Activated naive CD8-positive, alpha-beta T cell treated with anti-CD3 and anti-CD28 coated beads for 36 hours (primary cell): ENCODE measurements at places on chromosomes 12 and 14. TPM values are rescaled to one million over a fixed set of nuclear protein-coding genes. Genes with fewer than 3 reads are reported as not detected.

Gene CLEC1A
- total RNA-seq, result not detected

GRCh38 chr12:18207266-18207665 is 54.1 kb upstream of the PIK3C2G start:
- no peaks in the 10 kb centered on the region for H3K27me3 ChIP-seq
- H3K4me1 ChIP-seq, result no peaks in the 10 kb centered on the region
- no peaks in the 10 kb centered on the region for H3K36me3 ChIP-seq
- no peak overlapping the region for H3K27ac ChIP-seq

Gene DIO3
- not detected for total RNA-seq

DNA sequence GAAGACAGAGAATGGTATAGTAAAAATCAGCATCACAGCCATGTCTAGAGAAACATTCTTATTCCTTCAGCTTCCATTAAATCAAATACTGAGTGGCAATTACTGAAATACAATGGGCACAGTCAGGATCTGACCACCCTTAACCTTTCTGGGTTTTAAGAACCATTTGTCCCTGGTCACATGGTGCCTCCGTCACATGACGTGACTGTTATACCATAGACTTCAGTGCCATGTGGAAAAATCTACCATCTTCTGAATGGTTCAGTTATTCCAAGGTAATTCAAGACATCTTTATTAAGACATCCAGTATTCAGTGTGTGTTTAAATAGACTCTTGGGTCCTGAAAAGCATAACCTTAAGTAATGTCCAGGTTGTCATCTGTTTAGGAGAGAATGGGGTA is 553.1 kb upstream of the FLRT2 start:
- no peaks in the 10 kb centered on the region for H3K36me3 ChIP-seq
- no peak for DNase-seq
- no peak overlapping the region for H3K4me3 ChIP-seq
- no peak overlapping the region for H3K27ac ChIP-seq
- H3K27me3 ChIP-seq, result no peaks in the 10 kb centered on the region

Gene CDK17
- 31.7 TPM for total RNA-seq

Gene UBE3B
- 23.5 TPM for total RNA-seq

GRCh38 chr12:116299064-116299463 is 21.6 kb upstream of the MED13L start:
- DNase-seq, result no peak
- H3K27ac ChIP-seq, result no peak overlapping the region
- H3K27me3 ChIP-seq, result no peaks in the 10 kb centered on the region
- H3K36me3 ChIP-seq, result no peaks in the 10 kb centered on the region

DNA sequence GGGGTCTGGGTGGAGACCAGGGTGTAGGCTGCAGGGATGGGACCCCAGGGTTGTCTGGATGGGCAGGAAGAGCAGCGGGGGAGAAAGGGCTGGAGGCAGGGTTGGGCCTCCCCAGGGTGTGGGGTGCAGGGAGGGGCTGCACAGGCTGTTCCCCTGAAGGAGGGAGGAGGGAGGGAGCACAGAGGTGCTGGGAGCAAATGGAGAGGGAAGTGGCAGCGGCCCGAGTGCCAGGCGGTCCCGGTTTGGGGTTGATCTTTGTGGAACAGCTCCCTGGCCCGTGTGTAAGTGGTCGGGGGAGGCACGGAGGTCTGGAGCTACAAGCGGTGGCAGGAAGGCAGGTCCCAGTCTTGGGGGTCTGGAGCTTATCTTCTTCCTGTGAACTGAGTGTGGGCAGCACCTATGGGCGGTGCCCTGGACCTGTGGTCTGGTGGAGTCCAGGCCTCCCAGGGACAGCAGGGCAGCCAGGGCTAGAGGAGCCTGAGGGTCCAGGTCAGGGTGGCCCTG is 391.6 kb downstream of the TMEM121 start:
- H3K4me1 ChIP-seq, result no peaks in the 10 kb centered on the region
- H3K27ac ChIP-seq, result no peak overlapping the region
- peaks cover 4% of the 10 kb centered on the region for H3K27me3 ChIP-seq
- H3K36me3 ChIP-seq, result no peaks in the 10 kb centered on the region

DNA sequence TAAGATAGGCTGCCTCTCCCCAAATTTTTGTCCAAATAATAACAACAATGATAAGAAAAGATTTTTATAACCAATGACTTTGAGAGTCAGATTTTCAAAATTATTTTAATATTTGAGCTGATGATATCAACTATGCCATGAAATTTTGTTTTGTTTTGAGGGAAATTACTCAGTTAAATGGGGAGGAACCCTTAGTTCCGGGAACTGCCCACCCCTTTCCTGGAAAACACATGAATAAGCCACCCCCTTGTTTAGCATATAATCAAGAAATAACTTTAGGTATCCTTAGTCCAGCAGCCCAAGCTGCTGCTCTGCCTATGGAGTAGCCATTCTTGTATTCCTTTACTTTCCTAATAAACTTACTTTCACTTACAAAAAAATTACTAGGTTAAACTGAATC is 61.4 kb downstream of the HMGA2 start:
- peaks cover 52% of the 10 kb centered on the region for H3K27me3 ChIP-seq
- DNase-seq, result no peak
- no peak overlapping the region for H3K27ac ChIP-seq
- no peak overlapping the region for H3K4me3 ChIP-seq
- no peaks in the 10 kb centered on the region for H3K36me3 ChIP-seq
- peaks cover 9% of the 10 kb centered on the region for H3K4me1 ChIP-seq

Gene PPM1H
- not detected for total RNA-seq

Gene TPH2
- total RNA-seq, result not detected

Gene CIT
- 42.4 TPM for total RNA-seq

Gene BMAL2
- total RNA-seq, result 10.8 TPM

DNA sequence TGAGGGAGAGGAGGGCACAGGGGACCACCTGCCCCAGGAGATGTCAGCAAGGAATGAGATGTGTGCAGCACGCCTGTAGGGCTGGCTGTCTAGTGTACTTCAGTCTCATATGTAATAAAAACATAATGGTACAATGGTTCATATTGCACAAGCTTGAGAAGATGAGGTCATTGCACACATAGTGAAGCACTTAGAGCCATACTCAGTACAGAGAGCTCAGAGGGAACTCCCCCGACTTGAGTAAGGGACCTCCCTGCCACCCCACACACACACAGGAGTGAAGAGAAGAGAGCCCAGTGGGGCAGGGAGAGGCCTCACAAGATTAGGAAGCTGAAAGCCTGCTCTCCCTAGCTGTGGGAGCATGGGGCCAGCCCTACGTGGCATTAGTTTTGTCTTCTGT is 61.5 kb downstream of the SLC6A12 start:
- H3K27ac ChIP-seq, result no peak overlapping the region
- H3K4me3 ChIP-seq, result no peak overlapping the region
- H3K4me1 ChIP-seq, result peaks cover 3% of the 10 kb centered on the region
- no peaks in the 10 kb centered on the region for H3K36me3 ChIP-seq
- H3K27me3 ChIP-seq, result no peaks in the 10 kb centered on the region

GRCh38 chr12:26773313-26774104 is 59.5 kb downstream of the ITPR2 start:
- H3K4me3 ChIP-seq, result no peak overlapping the region
- H3K36me3 ChIP-seq, result peaks cover 68% of the 10 kb centered on the region
- peaks cover 21% of the 10 kb centered on the region for H3K4me1 ChIP-seq

- no peaks in the 10 kb centered on the region for H3K27me3 ChIP-seq
- no peak for DNase-seq
- H3K36me3 ChIP-seq, result peaks cover 19% of the 10 kb centered on the region
Measured at GRCh38 chr12:109109746-109110350, 6.5 kb upstream of the ACACB start.

Gene PIANP
- not detected for total RNA-seq

GRCh38 chr14:101934601-101935150 is 29.7 kb upstream of the DYNC1H1 start:
- no peak for DNase-seq
- H3K4me1 ChIP-seq, result peaks cover 4% of the 10 kb centered on the region
- H3K27me3 ChIP-seq, result no peaks in the 10 kb centered on the region
- no peaks in the 10 kb centered on the region for H3K36me3 ChIP-seq
- no peak overlapping the region for H3K27ac ChIP-seq

Gene CEP83
- total RNA-seq, result 16.3 TPM
